ENCODE measurements at places on chromosomes 7 and 10.

DNA sequence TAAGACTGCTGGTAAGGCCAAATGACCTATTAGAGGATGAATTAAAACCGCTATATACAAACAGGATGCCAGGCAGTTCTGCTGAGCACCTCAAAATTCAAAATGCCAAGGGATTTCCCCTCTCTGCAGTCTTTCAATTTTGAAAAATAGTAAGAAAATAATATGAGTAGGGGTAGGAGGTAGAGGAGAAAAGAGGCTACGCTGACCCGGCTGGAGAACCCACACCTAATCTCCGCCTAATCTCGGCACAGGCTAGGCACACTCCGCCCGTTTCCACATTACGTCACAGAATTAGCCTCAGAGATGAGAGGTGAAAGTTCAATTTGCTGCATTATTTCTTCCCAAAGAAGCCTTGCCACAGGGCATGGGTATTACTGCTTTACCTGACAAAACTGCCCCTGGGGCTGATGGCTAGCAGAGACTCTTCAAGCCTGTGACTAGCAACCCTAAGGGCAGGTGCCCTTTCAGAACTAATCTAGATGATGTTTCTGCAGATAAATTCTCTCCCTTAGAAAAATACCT lies 21.3 kb upstream of the SPOCK2 start:
- DNase-seq: no peak

- no peak for DNase-seq
These were observed 49.8 kb downstream of the PAXIP1 start for GRCh38 chr7:154953006-154953684.

DNA sequence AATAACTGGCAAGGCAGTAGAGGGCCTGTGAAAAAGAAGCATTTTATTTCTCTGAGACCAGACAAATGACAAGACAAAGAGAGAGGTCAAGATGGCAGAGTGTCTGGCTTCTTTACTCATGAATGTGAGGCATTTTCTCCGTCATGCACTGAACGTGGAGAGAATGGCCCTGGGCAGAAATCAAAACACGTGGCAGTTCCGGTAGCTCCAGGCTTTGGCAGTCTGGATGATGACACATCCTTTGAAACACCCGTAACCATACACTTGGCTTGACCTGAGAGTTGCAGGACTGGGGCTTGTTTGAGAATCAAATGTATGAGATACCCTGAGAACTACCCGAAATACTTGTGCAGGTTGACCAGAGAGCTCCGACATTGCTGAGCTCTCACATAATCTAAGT lies 537.6 kb downstream of the ACTR3B start:
- DNase-seq: no peak

DNA sequence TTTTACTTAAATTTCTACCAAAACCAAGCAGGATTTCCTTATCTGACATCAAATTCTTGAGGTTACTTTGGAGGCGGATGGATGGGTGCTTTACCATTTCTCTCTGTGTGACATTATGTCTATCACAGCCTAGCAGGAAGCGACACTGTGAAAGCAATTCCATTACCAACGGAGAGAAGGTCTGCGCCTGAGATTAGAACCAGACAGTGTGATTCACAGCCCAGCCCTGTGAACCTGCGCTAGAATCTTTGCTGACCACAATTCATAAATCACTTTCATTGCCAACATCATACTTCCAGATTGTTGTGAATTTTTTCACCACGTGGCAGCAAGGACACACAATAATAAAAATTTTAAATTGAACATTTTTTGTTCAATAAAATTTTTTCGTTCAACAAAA lies 126.5 kb downstream of the CUBN start:
- peak; percentile 62 for DNase-seq

- peak; percentile 77 for DNase-seq
These were observed 67.5 kb downstream of the ATXN7L1 start for GRCh38 chr7:105808703-105809590.

- no peak for DNase-seq
These were observed 113.8 kb upstream of the GLI3 start for GRCh38 chr7:42350801-42351200.

DNA sequence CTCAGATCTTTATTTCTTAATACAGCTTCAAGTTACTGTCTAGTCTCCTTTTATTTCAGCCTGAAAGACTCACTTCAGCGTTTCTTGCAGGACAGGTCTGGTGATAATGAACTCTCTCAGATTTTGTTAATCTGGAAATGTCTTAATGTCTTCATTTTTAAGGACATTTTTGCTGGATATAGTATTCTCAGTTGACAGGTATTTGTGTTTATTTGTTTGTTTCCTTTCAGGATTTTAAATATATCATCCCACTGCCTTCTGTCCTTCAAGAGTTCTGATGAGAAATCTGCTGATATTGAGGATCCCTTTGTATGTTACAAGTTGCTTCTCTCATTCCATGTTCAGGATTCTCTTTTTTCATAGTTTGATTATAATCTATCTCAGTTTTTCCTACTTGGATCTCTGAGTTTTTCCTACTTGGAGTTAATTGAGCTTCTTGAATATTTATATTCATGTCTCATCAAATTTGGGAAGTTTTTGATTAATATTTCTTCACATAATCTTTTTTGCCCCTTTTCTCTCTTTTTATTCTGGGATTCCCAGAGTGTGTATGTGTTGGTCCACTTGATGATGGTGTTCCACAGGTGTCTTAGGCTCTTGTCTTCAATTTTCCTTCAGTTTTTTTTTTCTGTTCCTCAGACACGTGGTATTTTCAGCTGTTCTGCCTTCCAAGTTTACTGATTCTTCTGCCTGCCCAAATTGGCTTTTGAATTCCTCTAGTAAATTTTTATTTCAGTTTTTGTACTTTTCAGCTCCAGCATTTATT lies 49.9 kb downstream of the PTEN start:
- no peak for DNase-seq

DNA sequence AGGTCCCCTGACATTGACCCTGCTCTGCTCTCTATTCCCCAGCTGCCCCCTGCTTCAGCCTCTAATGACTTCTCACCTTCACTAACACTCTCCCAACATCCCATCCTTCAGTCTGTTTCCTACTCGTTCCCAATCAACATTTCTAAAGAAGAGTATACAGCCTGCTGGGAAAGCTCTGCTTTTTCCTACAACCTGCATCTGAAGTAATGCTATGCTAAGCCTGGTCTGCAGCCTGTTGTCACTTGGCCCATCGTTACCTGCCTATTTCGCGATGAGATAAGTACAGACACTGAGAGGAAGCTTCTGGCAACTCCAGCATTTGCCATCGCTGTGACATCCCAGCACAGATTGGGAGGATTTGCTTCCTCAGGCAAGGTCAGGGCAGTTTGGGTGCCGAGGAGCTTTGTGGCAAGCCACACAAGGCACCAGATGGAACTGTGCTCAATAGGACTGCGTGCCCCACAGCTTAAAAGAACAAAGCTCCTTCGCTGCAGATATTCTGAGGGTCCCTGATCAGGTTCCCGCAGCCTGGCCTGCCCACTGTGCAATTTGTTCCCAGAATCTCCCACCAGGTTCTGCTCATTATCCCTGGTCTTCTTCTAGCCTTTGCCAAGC lies 51.4 kb downstream of the PKD1L1 start:
- DNase-seq: no peak

DNA sequence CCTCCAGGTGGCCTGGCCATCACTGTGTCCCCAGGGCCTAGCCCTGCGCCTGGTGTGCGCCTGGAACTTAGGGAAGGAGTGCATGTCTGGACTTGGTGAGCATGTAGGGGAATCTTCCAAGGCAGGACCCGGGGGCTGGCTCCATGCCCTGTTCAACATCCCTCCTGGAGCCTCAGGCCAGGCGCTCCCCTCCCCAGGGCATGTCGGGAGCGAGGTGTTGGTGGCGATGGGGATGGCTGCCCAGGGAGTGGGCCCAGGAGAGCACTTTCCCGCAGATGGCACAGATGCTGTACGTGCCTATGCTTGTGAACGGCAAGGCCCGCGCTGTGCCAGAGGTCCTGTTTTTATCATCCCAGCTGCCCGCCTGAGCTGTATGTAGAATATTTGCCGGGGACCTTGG lies 55.0 kb downstream of the CDH23 start:
- no peak for DNase-seq

- DNase-seq: no peak
These were observed 143.8 kb downstream of the TES start for GRCh38 chr7:116354171-116354545.

DNA sequence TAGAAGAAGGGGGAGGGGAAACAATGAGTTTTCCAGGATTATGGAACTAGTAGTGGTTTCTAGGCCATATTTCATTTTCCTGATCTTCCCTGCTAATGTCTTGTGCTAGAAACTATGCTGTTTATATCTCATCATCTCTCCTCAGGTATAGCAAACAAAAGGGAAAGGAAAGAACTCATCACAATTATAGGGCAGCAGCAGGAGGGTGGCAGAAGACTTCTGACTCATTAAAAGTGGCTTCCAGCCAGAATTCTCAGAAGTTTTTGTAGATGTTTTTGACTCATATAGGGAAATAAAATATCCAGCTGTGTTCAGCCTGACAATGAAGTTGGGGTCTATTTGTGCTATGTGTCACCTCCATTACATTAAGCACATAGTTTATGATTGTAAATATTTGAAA lies 6.5 kb downstream of the AHR start:
- DNase-seq: no peak

- no peak for DNase-seq
These were observed 39.6 kb upstream of the HSPB1 start for GRCh38 chr7:76262683-76263402.

GRCh38 chr10:98289802-98290209 lies 21.8 kb upstream of the LOXL4 start:
- DNase-seq: no peak

- DNase-seq: no peak
These were observed 137.6 kb downstream of the ZNF467 start for GRCh38 chr7:149635561-149636329.

DNA sequence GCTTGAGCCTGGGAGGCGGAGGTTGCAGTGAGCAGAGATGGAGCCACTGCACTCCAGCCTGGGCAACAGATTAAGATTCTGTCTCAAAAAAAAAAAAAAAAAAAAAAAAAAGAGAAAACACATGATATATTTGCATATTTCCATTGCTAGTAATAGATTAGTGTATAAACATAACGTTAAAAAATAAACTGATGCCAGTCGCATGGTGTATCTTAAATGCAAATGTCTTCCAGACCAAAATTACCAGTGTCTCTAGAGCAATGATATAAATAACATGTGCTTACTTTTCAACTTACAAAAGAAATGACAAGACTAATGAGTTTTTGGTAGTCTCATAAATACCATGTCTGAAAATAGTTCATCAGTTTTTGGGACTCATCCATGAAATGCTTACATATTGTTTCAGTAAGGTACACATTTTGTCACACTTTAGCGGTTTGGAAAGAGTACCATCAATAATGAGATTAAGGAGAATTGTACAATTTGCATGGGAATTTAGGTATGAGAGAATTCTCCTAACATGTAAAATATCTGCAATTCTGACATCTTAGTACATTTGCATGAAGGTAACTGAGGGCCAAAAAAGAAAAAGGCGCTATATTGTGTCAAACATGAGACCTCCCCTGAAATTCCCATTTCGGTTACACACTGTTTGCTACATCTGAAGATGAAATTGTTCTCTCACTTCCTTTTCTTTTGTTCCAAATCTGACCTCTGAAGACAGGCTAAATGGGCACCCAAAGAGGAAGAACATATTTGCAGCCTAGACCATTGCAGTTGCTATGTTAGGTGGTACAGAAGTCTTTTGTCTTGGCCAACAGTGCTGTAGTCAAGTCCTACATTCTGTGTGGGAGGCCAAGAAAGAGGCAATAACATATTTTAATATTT lies 51.5 kb upstream of the PIP4K2A start:
- no peak for DNase-seq

GRCh38 chr10:61397175-61397986 lies 55.8 kb downstream of the TMEM26 start:
- no peak for DNase-seq

DNA sequence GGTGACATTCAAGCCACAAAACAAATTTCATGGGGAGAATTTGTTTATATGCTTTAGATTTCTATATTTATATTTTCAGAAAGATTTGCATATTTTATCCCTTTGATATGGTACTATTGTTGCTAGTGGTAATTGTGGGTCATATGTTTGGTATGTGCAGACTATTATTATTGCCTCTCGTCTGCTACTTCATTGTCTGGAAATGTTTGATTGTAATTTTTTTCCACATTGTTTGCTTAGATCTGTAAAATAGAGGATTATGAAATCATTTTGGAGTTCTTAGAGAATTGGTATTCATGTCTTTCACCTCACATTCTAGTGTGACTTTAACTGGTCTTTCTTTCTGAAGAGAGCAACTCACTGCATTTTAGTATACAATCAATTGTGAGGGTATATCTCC lies 44.7 kb downstream of the MYO3A start:
- DNase-seq: no peak

DNA sequence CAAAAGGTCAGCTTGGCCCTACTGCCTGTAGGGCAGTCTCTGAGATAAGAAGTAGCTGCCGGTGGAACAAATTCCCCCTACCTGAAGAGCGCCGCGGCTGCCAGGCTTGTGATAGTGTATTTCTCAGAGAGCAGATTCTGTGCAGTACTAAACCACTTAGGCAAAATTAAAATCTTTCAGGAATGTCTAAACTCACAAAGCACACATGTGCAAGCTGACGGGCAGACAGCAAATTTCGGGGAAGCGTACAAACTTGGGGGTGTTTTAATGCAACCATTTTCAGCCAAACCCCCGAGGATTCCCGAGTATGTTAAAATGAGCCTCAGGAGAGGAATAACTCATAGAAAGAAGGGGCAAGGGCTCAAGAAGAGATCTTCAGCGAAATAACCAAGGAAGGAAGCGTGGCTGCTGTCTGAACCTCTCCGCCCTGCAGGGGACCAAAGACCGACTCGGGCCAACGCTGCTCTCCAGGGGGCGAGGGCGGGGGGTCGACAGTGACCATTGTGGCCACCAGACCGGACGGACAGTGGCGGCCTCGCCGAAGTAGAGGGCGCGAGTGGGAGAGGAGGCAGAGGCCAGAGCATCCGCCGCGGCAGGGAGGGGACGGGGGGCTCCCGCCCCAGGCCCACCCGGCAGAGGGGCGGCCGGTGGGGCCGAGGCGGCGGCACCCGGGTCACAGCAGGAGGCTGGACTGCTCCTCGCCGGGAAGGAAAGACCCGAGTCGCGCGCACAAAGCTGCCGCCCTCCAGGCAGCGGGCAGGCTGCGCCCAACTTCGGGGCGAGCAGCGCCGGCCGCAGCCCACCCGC lies 819 bp downstream of the HYCC1 start:
- no peak for DNase-seq

DNA sequence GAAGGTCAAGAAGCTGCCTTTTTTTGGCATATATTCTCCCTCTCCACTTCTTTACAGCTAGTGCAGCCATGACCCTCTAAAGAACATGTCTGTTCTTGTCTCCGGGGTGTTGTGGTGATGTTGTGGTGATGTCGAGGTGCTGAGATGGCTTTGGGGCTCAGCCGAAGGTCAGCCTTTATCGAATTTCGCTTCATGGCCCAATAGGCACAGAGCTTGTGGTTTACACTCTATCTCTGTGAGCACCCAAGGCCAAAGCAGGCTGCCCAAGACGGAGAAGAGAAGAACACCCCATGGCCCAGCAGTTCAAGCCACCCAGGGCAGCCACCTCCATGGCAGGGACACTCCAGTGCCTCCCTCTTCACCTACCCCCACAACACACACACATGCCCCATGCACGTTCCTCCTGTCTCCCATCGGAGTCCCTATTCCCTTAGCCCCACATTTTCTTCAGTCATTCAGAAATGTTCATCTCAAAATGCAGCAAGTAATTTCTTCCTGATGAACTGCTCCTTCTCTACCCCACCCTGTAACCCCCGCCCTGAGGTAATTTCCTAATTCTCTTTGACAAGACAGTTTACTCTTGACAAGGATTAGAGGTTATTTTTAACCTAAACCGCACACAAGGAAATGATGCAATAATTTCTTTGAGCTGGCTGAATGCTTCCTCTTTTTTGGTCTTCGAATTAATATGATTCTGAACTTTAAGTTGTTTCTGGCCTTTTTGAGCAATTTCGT lies 18.6 kb upstream of the ADRB1 start:
- DNase-seq: no peak

GRCh38 chr10:124693801-124694416 lies 50.3 kb downstream of the FAM53B start:
- DNase-seq: no peak
